ENCODE measurements at places on chromosomes 16 and 17. TPM values are rescaled to one million over a fixed set of nuclear protein-coding genes. Genes with fewer than 3 reads are reported as not detected.

CFAP97D1 gene
- total RNA-seq: not detected

OTOA gene
- not detected for total RNA-seq

CA7 gene
- total RNA-seq: not detected

DNA sequence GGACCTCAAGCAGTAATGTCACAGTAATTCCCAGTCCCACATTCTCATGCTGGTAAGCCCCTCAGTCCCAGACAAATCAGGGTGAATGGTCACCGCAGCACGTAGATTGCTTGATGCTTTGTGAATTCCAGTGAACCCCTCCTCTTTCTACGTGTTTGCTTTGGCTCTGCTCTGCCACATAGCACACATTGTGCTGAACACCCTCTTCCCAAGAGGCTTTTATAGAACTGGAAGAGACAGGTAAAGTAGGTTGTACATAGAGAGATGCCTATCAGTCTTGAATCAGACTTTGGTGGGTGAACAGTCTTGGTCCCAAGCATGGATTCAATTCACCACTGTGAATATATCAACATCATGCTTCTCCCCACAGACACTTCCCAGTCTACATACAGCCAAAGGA lies 579 bp upstream of the KRTAP9-6 start:
- no peak for DNase-seq

DNA sequence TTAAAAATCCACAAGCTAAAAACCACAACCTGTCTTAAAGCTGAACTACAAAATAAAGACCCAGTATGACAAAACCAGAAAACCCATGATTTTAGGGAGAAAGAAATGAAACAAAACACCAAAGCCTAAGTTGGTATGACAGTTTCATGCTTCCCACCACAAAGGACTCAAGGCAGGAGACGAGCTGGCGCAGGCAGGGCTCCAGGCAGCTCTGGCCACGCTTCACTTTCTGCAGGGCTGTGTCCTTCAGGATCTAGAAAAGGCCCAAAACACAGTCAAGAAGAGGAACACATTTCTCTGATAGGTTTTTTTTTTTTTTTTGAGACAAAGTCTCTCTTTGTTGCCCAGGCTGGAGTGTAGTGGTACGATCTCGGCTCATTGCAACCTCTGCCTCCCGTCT lies 75.3 kb downstream of the WDR59 start:
- DNase-seq: no peak

DNA sequence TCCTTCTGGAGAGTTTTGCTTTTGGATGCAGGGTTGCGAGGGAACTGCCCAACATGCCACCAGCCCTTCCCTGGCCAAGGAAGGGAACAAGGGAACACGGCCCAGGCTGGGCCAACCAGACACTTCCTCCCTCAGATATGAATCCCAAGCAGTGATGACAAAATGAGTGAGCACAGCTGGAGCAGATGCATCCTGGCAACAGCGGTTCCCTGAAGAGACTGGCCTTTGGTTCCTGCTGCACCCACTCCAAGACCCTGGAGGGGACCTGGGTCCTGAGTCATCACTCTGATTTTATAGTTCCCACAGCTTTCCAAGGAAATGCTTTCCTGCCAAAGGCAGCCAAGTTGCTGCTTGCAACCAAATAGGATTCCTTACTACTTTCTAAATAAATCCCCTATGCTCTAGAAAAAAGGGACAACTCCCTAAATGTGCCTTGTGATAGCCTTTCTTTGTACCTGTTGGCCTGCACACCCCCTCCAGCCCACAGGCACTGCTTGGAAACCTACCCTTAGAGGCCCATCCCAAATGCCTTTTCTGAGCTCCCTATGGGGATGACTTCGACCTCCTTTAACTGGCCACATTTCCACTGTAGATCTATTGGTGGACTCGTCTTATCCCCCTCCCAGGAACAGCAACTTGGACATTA lies 5.3 kb downstream of the ST3GAL2 start:
- DNase-seq: peak; percentile 52

DNA sequence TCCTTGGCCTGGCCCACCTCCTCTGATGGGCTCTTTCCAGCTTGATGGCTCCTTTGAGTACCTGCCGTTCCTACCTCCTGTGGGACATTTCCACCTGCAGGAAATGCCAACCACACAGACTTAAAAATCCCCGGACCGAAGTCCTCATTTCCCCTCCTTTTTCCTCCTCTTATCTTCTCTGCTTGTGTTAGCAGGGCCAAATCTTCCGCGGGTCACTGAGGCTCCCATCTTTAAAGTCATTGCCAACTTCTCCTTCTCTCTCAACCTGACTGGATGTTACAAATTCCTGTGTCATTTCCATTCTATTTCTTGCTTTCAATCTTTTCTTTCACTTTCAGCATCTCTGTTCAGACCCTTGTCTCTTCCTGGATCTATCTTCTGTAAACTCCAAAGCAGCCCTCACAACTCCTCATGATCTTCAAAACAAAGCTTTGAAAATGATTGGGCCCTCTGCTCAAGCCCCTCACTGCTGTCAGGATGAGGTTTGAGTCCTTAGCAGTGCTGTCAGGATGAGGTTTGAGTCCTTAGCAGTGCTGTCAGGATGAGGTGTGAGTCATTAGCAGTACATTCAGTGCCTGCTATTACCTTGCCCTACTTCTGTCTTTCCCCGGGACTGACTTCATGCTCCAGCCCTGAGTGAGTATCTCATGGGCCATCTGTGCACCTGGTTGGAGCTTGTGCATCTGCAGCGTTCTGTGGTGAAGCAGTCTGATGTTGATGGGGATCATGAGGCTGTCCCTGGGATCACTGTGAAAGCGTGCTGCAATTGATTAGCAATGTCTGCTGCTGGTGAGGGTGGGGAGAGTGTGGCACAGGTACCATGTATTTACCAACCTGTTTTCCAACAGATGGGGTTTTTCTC lies 100.1 kb downstream of the IRF8 start:
- no peak for DNase-seq

Data from A673 (cell line).